ENCODE measurements at places on chromosomes 7 and 10. TPM values are rescaled to one million over a fixed set of nuclear protein-coding genes. Genes with fewer than 3 reads are reported as not detected.

Gene GDF10
- 2.1 TPM for total RNA-seq

Gene EMX2
- total RNA-seq, result 5.5 TPM

Gene FGF8
- not detected for total RNA-seq

Gene AOAH
- 5.8 TPM for total RNA-seq

Gene EEPD1
- 12.2 TPM for total RNA-seq

Gene SORCS3
- total RNA-seq, result 0.39 TPM
